ENCODE measurements at places on chromosomes 6 and 20.
A peak's percentile ranks its signal among the peaks of the same experiment; 100 is the strongest.

DNA sequence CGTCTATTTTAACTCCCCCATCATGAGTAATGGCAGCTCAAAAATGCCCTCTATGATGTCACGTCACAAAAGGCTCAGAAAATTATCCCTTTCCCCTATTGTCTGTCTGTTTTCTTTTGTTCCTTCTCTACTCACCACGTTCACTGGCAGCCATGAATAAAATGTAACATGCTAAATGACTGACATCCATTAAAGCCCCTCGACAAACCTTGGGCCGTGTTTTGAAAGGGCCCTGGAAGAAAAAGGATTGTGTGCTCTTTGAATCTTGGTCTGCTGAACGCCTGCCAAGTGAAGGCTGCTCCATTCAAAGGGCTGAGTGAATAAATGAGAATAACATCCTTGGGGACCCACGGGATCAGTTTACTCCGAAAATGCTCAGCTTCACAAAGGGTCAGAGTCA is 118.7 kb downstream of the RPS12 start:
- no peak for DNase-seq

GRCh38 chr6:51541847-51542246 is 545.6 kb downstream of the PKHD1 start:
- peak; percentile 9 for DNase-seq

- no peak for DNase-seq
Measured at GRCh38 chr6:113281431-113281830, 575.7 kb upstream of the MARCKS start.

- no peak for DNase-seq
Measured at GRCh38 chr20:4289875-4290274, 274.5 kb upstream of the RNF24 start.

- peak; percentile 27 for DNase-seq
Measured at GRCh38 chr6:144215402-144215931, 65.2 kb downstream of the STX11 start.

- peak; percentile 63 for DNase-seq
Measured at GRCh38 chr6:54267798-54268197, 40.4 kb upstream of the TINAG start.

DNA sequence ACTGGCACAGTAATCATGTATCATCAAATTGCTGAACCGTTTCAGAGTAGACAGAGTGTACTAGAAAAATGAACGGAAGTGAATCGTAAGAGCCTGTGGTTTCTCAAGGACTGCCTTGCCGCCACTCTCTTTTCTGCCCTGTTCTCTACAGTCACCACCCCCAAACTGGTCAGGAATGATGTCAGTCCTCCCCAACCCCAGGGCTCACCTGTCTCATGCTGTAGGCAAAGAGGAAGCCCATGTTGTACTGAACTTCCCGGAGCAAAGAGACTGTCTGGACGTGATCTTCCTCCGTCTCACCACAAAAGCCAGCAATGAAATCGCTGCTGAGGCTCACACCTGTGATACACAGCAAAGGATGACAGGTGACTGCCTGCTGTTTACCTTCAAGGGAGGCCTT is 31.0 kb downstream of the CDK5RAP1 start:
- no peak for DNase-seq

DNA sequence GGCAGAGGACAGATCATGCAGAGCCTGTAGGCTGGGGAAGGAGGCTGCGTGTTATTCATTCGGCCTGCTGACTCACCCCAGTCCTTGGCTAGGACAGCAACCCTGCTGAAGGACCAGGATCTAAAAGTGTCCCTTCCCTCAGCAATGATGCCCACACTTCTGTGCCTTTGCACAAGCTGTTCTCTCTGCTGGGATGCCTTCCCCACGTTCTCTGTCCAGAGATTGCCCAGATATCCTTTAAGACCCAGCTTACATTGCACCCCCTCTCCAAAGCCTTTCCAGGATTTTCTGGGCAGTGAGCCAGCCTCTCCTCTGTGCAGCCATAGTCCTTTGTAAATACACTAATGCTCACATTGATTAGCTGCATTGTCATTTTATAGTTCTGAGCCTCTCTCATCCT is 99.3 kb upstream of the CHD6 start:
- DNase-seq = no peak

DNA sequence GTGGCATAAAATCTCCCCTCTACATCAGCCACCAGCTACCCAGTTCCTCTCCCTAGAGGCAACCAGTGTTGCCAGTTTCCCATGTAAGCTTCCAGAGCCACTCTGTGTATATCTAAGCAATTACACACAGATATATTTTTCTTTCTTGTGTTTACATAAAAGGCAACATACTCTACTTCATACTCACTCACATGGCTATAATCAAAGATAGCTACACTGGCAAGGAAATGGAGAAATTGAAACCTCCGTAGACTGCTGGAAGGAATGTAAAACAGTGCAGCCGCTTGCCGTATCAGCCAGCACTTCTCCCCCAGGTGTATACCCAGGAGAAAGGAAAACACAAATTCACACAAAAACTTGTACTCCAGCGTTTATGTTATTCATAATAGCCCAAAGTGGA is 38.5 kb upstream of the NELFCD start:
- no peak for DNase-seq

GRCh38 chr20:45893831-45894230 is 2.7 kb downstream of the CTSA start:
- no peak for DNase-seq

DNA sequence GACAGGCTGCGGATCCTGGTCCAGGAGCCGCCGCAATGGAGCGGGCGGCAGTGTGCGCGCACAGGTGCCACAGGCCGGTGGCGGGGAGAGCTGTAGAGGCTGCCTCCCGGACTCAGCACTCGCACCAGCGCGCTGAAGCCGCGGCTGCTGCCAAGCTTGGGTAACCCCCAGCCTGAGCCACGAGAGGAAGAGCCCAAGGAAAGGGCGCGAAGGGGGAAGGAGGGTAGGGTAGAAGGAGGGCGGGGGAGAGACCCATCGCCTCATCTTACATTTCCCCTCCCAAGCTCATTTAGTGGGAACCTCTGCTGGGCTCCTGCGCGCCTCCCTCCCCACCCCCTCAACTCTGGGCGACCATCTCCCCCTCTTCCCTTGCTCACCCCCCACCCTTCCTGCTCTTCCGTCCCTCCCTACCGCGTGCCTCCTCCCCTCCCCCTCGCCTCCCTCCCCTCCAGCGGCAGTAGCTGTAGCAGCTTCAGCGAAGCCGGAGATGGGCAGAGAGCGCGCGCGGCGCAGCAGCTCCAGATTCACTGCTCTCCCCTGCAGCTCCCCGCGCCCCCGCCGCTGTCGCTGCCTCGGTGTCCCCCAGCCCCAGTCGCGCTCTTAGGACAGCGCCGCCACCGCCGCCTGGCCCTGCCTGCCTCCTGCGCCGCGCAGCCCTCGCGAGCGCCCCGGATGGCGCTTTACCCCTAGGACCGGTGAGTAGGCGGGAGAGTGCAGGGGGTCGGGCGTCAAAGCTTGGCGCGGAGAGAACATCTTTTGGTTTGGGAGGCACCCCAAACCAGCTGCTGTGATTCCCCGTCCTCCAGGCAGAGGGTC is at the start of gene FUT9:
TSS of gene FUT9 (plus strand) at position 457 of the 816 bp plus-strand sequence. CDS start 187,182 bp downstream, outside the sequence.
- no peak for DNase-seq

DNA sequence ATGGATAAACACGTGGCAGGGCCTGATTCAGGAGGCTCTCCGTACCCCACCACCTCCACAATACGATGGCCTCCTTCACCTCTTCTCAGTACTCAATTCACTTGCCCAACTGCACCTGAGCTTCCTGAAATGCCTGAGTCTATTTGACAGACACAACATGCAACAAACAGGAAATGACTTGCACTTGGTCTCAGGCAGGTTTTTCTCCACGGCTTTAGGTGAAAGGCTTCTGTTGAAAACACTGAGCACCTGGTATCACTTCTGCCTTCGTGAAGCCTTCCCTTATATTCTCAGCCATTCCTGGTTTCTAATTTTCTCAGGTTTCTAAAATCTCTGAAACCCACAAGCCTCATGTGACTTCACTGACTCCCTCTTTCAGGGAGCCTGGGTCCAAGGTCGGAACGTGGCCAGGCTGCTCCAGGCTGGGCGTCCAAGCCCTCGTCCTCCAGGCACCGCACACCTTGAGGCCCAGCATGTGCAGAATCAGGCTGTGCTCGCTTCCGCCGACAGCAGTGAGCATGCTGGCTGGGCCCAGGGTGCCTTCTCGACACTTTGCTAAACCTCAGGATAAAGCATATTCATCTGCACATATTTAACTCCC is 34.7 kb downstream of the TAF4 start:
- no peak for DNase-seq

GRCh38 chr6:164477101-164477500 is 832.3 kb downstream of the C6orf118 start:
- no peak for DNase-seq
